ENCODE measurements at places on chromosomes 13 and 19.

DNA sequence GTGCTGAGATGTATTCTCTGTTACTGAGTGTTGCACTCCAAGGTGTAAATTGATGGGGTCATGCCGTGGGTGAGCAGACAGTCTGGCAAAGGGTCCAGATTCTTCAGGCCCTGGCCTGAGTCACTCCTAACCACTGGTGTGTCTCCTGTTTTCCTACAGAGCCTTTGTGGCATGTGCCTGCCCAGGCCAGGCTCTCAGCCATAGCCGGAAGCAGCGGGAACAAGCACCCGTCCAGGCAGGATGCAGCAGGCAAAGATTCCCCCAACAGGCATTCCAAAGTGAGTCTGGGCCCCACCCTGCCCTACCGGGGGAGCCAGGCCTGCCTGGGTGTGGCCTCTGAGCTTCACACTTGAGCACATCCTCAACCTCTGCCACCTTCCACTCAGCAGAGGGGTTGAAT, 61.9 kb downstream of the DPF1 start:
- no peak for DNase-seq

- DNase-seq = no peak
These were observed 1084.4 kb downstream of the SLITRK1 start for GRCh38 chr13:82797876-82798275.

DNA sequence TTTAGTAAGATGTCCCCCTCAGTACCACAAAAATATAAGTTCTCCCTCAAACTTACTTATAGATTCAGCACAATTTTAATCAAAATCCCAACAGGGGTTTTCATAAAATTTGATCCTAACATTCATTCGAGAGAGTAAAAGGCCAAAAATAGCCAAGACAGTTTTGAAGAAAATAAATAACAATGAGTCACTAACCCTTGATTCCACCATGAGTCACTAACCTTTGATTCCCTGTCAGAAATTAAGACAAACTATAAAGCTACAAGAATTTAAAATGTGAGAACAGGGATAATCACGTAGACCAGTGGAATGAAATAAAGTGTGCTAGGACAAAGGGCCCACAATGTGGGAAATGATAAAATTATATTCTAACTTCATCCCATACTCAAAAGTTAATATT, 320.3 kb downstream of the SUCLA2 start:
- DNase-seq = no peak

- DNase-seq = no peak
These were observed 29.5 kb downstream of the FPR3 start for GRCh38 chr19:51824281-51825005.
